ENCODE measurements at places on chromosomes 4 and X.

- DNase-seq = no peak
These were observed 116.0 kb downstream of the COX7B2 start for GRCh38 chr4:46793036-46793435.

DNA sequence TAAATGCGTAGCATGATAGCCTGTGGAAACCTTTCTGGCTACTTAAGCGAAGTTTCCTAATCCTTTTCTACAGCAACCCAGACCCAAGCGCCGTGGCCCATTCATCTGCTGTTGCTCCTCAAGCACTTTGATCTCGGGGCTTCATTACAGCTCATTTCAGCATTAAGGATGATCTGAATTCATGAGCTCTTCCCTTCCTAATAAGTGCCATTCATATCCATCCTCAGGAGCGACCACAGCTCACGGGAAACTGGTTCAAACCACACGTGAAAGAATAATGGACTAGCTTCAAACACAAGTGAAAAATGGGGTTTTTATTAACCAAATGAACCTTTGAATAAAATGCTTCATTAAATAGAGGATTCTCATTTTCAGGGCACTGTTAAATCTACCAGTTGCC lies 202.6 kb upstream of the LEF1 start:
- no peak for DNase-seq

- no peak for DNase-seq
These were observed 156.7 kb downstream of the SPRY1 start for GRCh38 chr4:123553279-123553678.

DNA sequence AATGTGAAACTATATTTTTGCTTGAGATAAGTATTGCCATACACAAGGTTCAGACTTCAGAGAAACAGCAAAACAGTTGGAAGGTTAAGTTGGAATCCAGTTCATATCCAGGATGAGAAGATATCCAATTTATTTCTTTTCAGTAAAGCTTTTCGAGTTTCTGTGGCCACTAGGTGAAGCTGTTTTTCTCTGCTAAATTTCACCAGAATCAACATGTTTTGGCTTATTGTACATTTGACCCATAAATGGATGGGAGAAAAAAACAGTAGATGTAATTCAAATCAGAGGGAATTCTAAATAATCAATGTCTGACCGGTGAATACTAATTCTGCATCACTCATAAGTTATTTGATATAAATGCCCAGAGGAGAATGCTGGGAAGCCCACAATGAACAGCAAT lies 9.1 kb upstream of the METTL14 start:
- DNase-seq = no peak

- DNase-seq = no peak
These were observed 9.5 kb upstream of the GUCY1A1 start for GRCh38 chr4:155657169-155657568.

- no peak for DNase-seq
These were observed 63.1 kb downstream of the ACOX3 start for GRCh38 chr4:8377103-8378075.

GRCh38 chrX:145190801-145191389 lies 56.4 kb upstream of the SPANXN1 start:
- DNase-seq = no peak

DNA sequence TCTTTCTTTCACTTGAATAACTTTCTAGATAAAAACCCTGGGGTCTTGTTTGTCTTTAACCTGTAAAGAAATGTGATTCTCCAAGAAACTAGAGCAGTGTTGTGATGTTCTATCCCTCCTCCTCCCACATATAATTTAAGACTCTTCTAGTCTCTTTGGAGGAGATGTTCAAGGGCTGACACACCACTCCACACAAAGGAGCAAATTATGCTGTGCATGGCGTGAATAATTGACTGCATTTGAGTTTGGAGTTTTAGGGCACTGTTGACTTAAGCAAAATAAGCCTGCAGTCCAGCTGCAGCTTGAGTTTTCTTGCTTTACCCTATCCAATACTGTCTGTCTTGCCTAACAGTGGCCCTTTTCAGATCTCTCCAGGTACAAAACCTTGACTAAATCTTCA lies 119.7 kb downstream of the CHRDL1 start:
- DNase-seq = no peak

GRCh38 chr4:109462297-109462696 lies 28.7 kb downstream of the SEC24B start:
- no peak for DNase-seq

DNA sequence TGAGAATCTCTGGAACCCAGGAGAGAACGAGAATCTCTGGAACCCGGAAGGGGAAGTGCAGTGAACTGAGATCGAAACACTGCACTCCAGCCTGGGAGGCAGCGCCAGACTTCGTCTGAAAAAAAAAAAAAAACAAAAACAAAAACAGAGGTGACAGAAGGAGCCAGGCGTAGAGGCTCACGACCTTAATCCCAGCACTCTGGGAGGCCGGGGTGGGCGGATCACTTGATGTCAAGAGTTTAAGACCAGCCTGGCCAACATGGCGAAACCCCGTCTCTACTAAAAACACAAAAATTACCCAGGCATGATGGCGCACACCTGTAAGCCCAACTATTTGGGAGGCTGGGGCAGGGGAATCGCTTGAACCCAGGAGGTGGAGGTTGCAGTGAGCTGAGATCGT lies 17.0 kb downstream of the ZNF280C start:
- DNase-seq = no peak
